Smooth muscle cell of the umbilical artery (primary cell): ENCODE measurements at places on chromosomes 13 and 19. TPM values are rescaled to one million over a fixed set of nuclear protein-coding genes. Genes with fewer than 3 reads are reported as not detected.

ZIC5 gene
- total RNA-seq: not detected in 2 replicates

FFAR3 gene
- not detected in 2 replicates for total RNA-seq

ELANE gene
- total RNA-seq: not detected in 2 replicates

TMEM38A gene
- total RNA-seq: 1.0 and 2.1 TPM in 2 replicates

MBD3L2 gene
- total RNA-seq: not detected in 2 replicates

PSG1 gene
- not detected in 2 replicates for total RNA-seq
